Left renal pelvis (tissue), 4 donors: ENCODE measurements at places on chromosomes 6 and 20. TPM values are rescaled to one million over a fixed set of nuclear protein-coding genes. Genes with fewer than 3 reads are reported as not detected.

GRCh38 chr6:6006428-6007365 lies at the start of gene NRN1:
Gene NRN1, minus strand, starts transcription at chr6:6006925. Its CDS starts 176 bp downstream, at chr6:6006749.
- no peak for DNase-seq

- DNase-seq = no peak
Measured at GRCh38 chr6:69881322-69882151, 15.2 kb downstream of the COL19A1 start.

DNA sequence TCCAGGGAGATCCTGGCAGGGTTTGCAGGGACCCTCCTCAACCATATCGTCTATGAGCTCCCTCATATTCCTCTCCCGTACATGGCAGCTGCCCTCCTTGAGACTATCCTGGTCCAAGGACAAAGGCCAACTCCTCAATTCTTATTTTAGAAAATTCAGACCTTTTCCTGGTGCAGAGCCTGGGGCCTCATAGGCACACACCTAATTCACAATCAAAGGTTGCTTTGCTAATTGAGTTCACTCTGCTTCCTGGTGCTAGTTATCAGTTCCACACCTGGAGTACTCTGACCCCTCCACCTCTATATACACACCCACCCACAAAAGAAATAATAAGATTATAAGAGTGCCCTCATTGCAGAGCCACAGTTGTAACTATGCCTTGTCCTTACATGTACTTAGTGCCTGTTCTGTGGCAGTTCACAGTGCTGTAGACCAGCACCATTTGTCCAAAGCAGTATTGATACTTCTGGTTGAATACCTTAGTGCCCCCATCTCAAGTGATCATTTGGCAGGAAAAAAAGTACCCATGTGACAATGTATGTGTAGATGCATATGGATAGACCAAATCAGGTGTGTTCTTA lies 38.7 kb downstream of the GSS start:
- DNase-seq = no peak

DNA sequence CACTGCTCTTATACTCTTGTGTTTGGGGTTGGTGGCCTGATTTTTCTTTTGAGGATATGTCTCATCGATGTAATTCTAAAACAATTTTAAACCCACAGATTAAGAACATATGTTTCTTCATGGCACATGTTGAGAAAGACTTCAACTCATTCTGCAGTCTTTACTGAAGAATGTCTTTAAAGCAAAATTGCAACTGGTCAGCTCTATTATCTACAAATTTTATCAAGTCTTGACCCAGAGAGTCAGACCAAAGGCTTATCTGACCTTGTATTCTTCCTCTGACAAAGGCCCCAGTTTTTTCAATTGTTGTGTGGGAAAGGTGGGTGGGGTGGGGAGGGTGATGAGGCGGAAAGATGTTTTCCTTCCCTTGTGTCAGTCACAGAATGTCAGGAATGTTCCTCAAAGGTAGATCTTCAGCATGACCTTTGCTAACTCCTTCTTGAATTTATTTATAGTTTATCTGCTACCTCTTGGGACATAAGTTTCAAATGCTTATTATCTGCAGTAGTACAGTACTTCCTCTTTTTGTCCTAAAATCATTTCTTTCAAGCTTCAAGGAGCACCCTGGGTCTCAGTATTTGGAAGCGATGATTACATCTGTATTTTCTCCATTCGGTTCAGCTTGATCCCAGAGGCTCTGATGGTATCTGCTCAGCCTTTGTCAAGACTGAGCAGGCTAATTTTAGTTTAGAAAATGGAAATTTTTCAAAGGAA lies 63.2 kb upstream of the TIAM2 start:
- no peak for DNase-seq

- DNase-seq = peak; percentile 81
Measured at GRCh38 chr6:30515944-30516753, 26.8 kb downstream of the HLA-E start.

- no peak for DNase-seq
Measured at GRCh38 chr6:113742342-113742741, 114.8 kb upstream of the MARCKS start.

Gene FOXP4
- polyA plus RNA-seq = 93.5 TPM

Gene POM121L2
- not detected for polyA plus RNA-seq

Gene C20orf204
- 0.37 TPM for polyA plus RNA-seq

Gene MRAP2
- 17.7 TPM for polyA plus RNA-seq

Gene SGK2
- polyA plus RNA-seq = 3.4 TPM

Gene MUC21
- not detected for polyA plus RNA-seq

GRCh38 chr6:155313602-155314091 lies 637 bp downstream of the TFB1M start:
- no peak for DNase-seq

DNA sequence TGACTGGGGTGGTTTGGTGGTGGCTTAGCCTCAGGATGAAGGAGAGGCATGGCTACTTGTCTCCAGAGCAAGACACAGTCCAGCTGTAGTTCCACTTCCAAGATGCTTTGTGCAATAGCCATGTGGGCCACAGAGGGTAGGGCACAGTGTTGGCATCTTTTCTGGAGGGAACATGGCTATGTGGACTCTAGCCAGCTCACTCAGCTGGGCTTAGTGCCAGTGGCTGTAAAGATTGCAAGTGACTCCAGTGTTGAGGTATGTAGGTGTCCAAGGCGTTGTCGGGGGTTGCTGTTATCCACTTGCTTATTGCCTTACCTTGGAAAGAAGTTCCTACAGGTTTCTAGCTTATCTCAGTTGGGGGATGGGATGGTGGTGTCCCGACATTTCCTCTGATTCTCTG lies 233.4 kb downstream of the CD109 start:
- DNase-seq = no peak

GRCh38 chr20:62760856-62761758 lies 35.2 kb upstream of the MRGBP start:
- no peak for DNase-seq

Gene RIPK1
- polyA plus RNA-seq = 20.7 TPM

DNA sequence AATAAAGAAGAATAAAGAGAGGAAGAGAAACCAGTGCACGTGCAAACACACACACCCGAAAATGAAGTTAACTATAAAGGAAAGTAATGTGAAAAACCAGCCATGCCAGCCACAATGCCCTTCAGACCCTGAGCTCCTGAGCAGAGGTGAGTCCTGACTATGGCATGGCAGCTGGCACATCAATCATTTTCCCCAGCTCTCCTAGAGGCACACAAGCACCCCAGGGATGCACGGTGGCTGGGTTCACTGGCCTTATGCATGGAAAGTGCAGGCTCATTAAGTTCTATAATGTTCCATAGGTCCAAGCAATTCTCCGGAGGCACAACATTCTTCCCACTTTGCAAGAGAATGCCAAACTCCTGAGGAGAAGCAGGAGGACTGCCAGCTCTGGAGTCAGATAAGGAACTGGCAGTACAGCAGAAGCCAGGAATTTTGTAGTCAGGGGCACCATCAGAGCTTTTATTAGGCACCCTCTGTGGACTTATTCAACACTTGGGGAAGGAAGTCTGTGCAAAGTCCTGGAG lies 175.0 kb upstream of the PRDM1 start:
- DNase-seq = no peak

Gene OR2B6
- polyA plus RNA-seq = not detected

Gene KIF6
- polyA plus RNA-seq = 5.5 TPM

Gene POPDC3
- 0.20 TPM for polyA plus RNA-seq

Gene FAM184A
- polyA plus RNA-seq = 9.1 TPM

DNA sequence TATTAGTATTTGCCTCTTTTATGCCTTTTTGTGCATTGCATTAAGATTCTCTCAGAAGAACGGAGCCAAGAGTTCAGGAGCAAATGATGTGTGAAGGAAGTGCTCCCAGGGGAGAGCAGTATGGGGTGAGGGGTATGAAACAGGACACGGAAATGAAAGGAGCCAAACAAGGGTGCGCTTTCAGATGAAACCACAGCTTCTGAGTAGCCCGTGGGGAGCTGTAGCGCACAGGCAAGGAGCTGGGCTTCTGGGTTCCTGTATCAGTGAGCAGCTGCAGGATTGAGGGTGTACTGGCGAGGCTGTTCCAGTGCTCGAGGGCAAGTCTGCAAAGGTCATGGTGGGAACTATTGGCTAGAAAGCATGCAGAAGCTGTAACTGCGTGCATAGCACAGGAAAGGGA lies 25.4 kb downstream of the ANKEF1 start:
- DNase-seq = no peak

Gene LST1
- polyA plus RNA-seq = 5.1 TPM

Gene LCA5
- 13.9 TPM for polyA plus RNA-seq

DNA sequence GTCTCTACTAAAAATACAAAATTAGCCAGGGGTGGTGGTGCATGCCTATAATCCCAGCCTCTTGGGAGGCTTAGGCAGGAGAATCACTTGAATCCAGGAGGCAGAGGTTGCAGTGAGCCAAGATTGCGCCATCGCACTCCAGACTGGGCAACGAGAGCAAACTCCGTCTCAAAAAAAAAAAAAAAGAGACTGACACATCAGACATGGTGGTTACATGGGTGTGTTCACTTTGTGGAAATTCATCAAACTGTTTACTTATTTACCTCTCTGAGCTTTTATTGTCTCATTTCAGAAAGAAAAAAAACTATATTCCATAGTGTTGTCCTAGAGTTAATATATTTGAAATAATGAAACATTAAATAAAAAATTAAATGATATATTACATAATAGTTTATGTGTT lies 64.8 kb downstream of the MBOAT1 start:
- no peak for DNase-seq

- DNase-seq = no peak
Measured at GRCh38 chr6:110703906-110704594, 111.2 kb downstream of the CDK19 start.

Gene DYNLT2
- polyA plus RNA-seq = 9.7 TPM

DNA sequence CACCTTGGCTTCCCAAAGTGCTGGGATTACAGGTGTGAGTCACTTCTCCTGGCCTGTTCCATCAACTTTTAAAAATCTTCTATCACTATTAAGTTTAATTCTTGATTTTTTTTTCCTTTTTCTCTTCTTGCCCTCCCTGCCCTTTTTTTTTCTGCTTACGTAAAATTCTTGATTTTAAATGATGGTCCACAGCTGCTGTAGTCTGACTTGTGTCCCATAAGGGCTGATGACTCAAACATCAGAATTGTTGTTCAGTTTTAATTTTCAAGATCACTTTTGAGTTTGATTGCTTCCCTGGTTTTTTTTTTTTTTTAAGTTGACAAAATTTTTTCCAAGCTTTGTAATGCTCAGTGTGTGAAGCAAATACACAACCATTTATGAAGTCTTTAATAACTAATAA lies 61.9 kb downstream of the CBFA2T2 start:
- no peak for DNase-seq

DNA sequence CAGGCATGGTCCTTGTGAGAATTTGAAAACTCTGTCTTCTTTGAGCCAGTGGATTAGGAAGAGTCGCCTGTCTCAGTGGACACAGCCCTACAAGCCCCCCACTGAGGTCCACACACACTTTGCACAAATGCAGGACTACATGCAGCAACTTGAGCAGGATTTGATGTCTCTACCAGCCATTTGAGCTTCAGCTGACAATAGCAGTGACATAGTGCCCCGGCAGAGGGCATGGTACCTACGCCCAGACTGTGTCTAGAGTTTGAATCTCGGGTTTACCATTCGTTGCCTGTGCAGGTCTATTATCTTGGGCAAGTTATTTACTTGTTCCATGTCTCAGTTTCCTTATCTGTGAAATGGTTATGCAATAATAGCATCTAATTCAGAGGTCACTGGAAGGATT lies 580.1 kb downstream of the TFAP2B start:
- DNase-seq = no peak

DNA sequence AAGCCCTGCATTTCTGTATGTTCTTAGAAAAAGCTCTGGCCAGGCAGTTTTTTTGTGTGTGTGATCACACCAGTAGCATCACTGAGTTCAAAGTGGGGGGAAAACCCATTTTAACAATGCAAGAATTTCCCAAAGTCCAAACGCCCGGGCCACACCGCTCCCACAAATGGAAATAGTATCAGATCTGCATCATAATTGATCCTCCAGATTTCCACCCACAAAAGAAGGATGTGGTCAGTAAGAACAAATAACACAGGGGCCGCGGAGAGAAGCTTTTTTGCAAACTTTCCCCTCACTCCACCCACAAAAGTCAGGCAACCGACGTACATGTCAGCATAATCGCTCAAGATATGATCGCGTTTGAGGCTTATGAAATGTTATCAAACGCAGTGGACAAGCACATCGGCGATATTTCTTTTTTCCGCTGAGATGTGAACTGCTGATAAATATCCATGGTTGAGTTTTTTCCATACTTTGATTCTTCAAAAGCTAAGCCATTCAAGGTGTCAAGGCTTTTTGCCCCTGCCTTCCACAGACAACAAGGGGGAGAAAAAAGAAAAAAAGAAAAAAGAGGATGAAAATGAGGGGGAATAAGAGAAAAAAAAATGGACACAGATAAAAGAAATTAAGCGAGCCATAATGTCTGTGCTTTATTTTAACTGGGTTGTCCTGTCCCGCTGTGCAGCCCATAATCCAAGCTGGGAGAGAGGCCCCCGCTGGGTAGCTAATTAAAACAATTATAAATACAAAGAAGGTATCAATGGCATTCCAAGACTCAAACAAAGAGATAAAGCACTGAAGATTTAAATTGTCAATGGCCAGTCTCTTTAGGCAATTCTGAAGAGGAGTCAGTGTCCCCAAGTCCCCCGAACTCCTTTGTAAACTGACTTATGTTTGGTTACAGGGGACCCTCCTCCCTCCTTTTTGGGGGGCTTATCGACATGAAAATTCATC lies 143.5 kb downstream of the ZFP64 start:
- DNase-seq = no peak

DNA sequence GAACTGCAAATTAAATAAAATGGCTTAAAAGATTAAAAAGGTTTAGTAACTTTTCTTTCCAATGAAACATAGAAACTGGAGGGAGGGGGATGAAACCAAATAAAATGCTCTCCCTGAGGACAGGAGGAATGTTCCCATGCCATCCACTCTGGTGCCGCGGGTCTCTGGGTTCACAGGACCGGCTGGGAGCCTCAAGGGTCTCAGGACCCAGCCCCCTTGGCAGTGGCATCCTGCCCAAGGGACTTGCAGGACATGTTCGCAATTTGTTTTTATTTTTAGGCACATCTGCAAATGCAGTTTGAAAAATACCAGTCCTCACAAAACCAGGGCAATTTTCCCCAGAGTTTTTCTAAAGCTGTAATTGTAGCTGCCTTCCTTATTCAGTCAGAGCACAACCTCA lies 7.5 kb downstream of the BEND3 start:
- DNase-seq = no peak

DNA sequence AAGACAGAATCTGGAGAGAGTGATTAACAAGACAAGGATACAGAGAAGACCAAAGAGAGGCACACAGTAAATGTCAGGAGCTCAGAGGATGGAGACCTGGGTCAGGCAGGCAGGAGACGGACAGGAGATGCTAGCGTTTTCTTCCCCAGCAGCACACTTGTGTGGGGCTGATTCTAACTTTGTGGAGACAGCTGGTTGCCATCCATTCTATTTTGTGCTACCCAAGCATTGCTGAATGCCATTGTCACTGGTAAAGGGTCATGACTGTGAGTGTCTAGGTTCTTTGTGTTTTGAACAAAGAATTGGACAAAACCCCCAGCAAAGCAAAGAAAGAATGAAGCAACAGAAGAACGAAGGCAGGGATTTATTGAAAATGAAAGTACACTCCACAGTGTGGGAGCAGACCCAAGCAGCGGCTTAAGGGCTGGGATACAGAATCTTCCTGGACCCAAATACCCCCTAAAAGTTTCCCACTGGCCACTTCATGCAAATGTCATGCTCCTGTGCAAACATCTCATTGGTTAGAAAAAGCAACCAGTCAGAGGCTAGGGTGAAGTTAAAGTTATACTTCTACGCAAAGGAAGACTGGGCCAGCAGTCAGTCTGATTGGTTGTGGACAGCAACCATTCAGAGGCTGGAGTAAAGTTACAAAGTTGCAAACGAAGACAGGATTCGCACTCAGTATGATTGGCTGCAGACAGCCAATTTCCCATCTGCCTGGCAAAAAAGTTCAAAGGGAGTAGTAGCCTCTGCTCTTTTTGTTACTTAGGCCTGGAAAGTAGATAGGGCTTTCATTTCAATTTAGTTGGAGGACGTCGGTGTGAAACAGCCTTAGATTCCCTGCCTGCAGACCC lies 17.5 kb downstream of the PTK7 start:
- no peak for DNase-seq

Gene PI3
- polyA plus RNA-seq = 0.48 TPM
